ENCODE measurements at places on chromosomes 5 and 9.

DNA sequence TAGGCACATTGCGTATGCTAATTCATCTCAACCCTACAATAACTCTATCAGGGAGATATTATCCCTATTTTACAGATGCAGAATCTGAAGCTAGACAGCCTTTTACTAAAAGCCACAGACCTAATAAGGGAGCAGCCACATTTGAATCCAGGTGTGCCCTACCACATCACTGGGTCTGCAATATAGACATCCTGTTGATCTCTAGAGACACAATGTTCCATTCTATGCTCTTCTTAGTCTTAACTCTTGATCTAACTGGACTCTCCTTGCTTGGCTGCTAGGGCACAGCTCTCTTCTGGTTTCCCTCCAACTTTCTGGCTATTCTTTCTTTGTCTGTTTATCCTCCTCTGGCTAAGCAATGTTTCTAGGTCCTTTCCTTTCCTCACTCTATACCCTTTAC is 1.4 kb upstream of the SPATA6L start:
- no peak for DNase-seq

- no peak for DNase-seq
These were observed 57.7 kb downstream of the DCP2 start for GRCh38 chr5:113034182-113034773.

GRCh38 chr9:23557689-23558088 is 268.4 kb downstream of the ELAVL2 start:
- DNase-seq = no peak

DNA sequence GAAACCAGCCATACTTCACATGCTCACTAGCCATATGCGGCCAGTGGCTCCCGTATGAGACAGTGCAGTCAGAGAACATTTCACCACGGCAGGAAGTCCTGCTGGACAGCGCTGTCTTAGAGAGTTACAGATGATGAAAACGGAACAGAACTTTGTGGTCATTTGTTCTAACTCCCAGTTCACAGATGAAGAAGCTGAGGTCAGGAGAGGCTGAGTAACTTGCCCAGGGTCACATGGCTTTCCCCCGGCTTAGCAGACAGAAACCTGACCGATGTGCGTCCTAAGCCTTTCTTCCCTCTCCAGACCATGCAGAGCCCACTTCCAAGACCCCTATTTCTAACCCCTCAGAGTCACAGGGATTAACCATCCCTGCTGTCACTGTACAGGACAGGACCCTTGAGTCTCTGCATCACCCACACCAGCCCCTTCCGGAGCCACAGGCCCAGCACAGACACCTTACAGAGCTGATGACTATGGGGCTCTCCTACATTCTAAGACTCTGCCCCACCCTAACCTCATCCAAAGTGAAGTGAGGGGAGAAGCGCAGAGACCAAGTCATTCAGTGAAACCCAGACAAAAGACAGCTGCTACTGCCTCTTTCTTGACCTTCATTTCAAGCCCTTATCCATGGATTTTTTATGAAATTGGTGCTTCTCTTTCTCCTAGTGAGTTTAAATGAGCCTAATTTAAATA is 86.9 kb downstream of the PTPN3 start:
- DNase-seq = no peak

- no peak for DNase-seq
These were observed 135.1 kb upstream of the PIK3R1 start for GRCh38 chr5:68080282-68081050.

- no peak for DNase-seq
These were observed 122.2 kb downstream of the LHX2 start for GRCh38 chr9:124133727-124134126.

GRCh38 chr5:56761151-56761885 is 54.0 kb upstream of the MAP3K1 start:
- DNase-seq = no peak

DNA sequence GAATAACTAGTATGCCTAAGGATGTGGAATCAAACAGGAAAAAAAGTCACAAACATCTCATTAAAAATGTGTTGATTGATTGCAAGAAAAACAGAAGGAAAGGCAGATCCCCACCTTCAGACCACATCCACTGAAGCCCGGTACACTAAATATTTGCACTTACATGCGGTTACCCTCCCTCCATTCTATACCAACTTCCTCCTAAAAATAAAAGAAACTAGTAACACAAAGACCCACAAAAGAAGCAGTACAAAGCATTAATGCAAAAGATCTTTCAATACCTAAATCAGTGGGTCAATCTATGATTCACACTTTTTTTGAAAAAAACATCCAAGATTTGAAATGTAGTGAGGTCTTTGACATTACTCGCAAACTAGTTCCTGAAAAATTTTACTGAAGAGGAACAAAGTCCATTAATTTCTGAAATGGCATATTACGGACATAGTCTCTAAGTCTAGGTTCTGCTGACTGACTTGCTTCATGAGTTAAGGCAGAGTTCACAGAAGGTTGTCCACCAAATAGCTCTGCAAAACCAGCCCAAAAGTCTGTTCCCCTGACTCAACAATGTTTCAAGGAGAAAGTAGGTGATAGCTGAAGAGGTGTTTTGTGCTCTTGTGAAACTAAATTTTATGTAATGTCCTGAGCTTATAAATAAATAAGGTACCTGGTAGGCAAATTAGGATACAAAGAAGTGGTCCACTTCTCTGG is 100.7 kb downstream of the PAM start:
- DNase-seq = no peak

DNA sequence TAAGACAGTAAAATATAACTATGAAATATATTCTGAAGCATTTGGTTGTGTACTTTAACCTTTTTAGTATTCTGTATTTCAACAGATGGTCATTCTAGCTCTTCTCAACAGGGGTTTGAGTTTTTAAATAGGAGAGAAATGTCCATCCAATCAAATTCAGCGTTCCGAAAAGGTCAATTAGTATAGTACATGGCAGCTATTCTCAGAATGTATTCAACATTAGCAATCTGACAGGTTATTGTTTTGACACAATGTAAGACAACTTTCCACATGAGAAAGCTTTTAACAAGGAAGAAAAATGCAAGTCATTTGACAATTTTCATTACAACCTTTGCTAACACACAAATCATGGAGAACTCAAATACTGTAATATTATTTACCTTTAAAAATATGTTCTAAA is 996.3 kb upstream of the CDH10 start:
- DNase-seq = no peak

- no peak for DNase-seq
These were observed 117.2 kb upstream of the LIFR start for GRCh38 chr5:38673671-38674071.

GRCh38 chr5:62306323-62306895 is 403 bp downstream of the KIF2A start:
- no peak for DNase-seq

- no peak for DNase-seq
These were observed 1835.2 kb upstream of the NUDT12 start for GRCh38 chr5:105397749-105398148.

Data from T-helper 2 cell (primary cell).